ENCODE measurements at places on chromosomes 13 and 19.

DNA sequence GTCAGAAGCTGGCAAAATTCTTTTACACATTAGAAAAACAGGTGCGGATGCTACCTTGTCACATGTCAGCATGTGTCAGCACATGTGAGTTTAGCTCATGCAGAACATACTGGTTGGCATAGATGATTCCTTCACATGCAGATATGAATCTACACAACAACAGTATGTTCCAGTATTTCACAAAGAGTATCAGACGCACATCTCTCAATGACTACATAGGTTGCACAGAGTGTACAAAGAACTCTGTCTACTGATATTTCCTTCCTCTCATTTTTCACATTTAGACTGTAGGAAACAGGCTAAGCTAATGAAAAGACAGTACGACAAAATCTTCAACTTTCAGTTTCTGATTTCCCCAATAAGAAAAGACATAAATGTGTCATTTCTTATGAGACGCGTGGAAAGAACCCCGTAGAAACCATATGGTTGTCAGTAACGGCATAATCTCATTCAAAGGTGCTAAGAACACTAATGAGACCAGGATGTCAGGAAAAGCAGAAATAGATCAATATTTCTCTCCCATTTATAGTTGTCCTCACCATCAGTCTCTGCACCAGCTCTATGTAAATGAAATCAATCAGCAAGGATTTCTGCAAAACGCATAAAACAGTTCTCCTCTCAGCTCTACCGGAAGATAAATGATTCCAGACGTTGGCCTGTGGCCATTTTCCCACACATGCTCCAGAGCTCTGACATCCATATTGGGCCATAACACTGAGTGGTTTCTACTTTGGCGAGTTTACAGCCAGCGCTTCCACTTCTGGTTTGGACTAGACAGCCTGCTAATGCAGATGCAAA is 81.2 kb downstream of the STARD13 start:
- DNase-seq = no peak

DNA sequence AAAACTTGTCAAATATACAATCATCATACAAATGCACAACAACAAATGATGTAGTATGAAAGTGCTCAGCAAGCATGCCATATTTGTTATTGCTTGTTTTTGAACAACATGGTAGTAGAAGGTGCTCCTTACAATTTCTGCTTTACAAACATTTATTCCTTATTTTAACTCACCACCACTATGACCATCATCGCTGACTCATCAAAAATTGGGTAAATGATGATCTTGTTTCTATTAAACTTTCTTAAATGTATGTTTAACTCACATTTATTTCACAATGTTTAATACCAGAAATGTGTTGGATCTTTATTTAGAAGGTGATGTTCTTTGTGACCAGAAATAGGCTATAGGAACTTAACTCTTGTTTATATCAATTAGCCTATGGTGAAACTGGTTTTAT is 45.5 kb downstream of the KCNRG start:
- no peak for DNase-seq

DNA sequence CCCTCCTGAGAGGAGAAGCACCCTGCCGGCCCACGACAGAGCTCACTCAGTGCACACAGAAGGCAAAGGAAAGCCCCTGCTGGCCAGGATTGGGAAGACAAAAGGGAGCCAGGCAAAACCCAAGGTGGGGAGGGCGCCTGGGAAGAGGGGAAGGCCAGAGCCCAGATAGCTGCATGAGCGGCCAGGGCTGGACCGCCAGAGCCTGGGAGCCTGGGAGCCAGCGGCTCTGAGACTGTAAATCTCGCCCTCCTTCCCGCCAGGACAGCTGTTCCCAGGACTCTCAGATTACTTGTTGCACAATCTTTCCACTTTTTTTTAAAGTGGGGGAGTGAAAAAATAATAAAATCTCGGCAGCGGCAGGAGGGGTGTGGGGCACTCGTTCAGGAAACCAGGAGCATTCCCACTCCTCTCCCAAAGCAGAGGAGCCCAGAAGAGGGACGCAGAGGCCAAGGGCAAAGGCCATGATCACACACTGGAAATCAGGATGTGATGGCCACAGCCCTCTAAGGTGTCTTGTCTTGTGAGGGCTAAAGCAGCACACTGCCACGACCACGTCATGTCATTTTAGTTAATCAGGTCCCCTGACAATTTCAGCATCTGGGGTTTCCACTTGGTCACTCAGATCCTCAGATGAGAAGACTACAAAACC is 19.6 kb upstream of the EPHX3 start:
- no peak for DNase-seq

DNA sequence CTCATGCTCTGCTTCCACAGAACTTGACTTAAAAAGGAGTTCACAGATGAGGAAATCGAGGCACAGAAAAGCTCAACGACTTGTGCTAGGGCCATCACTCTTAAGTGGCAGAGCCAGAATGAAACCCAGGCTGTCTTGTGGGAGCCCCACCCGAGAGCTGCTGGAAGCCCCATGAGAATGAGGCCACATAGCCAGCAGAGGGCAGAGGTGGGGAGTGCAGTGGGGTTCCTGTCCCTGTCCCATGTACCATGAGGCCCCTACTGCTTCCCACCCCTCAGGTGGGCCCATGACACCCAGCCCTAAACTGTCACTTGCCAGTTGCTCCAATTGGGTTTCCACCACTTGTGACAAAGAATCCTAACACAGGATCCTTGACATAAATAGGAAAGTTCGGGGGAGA is 175.9 kb downstream of the IRS2 start:
- DNase-seq = peak; percentile 14

DNA sequence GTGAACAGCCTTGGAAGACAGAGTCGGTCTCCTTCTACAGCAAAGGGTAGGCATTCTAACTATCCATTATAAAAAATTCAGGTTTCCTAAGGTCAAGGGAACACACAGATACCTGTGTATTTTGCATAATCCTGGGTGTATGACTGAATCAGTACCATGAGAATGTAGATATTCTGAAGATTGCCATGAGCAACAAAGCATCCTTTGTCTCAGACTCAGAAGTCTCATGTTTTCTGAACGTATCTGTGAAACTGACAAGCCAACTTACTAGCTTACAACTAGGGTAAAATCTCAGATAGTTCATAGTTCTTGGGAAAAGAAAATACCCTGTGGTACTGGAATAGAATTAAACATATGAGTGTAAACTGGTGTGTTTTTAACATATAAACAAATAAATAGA is 6.5 kb downstream of the ZNF566 start:
- DNase-seq = no peak

DNA sequence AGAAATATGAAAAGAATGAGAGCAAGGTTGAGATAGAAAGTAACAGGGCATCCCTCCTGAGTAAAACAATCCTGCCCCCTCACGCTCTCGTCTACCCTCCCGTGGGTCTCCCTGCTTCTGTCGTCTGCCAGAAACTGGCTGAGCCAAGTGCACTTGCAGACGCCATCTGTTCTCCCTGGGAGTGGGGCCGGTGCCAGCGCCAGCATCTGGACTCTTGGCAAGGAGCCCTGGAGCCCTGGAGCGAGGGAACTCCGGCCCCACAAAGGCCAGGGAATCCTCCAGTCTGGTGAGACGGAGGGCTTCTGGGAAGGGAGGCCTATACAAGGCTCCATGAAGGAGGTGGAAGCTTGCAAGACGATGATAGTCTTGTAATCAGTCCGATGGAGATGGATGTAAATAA is 2.3 kb upstream of the TMEM91 start:
- no peak for DNase-seq

- DNase-seq = no peak
Observed at GRCh38 chr13:102035969-102036368, 365.9 kb downstream of the FGF14 start.

DNA sequence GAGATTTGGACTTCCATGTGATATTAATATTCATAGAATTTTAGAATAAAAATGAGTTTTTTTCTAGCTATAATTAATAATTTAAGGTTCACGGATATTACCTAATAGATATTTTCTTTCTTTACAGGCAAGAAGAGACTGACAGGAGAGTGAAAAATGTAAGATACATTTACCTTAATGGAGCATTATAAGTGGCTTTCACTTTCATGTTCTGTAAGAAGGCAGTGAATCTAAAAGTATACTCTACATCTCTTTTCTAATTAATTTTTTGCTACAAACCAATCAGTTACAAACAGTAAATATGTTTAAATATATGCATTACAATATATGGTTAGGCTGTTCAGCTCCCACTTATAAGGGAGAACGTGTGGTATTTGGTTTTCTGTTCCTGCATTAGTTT is 159.1 kb downstream of the LMO7 start:
- no peak for DNase-seq

- DNase-seq = no peak
Observed at GRCh38 chr13:110882972-110883371, 31.9 kb downstream of the ANKRD10 start.

DNA sequence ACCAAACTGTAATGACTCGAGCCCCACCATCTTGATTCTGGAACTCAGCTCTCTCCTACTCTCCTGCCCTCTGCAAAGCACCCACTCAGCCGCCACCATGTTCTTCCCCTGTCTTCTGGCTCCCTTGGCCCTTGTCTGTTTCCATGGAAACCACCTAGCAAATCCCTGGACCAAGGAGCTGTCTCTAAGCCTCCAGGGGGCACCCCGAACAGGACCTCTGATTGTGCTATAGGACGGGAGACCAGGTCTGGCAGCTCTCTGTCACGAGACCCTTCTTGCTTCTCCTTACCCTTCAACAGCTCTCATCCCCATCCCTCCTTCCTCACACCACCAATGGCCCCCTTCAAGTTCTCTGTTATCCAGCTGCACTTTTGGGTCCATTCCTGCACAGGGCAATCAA is 277.7 kb upstream of the ZNF507 start:
- DNase-seq = no peak

GRCh38 chr13:40058757-40059236 is 403.3 kb downstream of the COG6 start:
- DNase-seq = no peak

DNA sequence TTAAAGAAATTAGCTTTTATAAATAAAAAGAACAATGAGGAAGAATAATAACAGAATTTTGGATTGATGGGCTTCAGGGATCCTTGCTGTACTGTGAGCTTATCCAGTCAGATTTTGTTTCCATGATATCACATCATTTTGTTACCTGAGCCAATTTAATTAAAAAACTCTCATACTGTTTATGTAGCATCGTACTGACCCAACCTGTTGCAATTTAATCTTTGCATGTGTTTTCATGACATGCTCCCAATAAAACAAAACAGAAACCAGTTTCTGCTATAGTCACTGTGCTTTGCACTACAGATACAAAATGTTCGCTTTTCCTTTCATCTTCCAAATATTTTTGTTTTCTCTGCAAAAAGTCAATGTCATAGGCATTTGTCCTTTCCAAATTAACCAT is 109.7 kb upstream of the RNF113B start:
- DNase-seq = no peak

DNA sequence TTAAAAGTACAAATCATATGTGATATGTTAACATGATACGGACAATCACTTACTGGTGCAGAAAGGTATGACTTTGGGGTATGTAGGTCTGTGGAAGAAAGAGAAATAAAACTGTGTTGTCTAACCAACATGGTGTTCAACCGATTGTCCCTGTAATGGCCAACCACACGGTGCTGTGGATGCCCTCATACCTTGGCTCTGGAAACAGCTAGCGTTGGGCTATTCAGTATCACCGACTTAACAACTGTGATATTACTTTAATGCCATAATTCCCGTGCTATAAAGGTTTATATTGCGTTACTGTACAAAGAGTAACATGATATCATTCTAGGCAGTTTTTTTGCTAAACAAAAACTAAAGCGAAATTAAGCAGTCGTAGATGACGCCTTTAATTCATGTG is 448.3 kb downstream of the EFNB2 start:
- DNase-seq = no peak

DNA sequence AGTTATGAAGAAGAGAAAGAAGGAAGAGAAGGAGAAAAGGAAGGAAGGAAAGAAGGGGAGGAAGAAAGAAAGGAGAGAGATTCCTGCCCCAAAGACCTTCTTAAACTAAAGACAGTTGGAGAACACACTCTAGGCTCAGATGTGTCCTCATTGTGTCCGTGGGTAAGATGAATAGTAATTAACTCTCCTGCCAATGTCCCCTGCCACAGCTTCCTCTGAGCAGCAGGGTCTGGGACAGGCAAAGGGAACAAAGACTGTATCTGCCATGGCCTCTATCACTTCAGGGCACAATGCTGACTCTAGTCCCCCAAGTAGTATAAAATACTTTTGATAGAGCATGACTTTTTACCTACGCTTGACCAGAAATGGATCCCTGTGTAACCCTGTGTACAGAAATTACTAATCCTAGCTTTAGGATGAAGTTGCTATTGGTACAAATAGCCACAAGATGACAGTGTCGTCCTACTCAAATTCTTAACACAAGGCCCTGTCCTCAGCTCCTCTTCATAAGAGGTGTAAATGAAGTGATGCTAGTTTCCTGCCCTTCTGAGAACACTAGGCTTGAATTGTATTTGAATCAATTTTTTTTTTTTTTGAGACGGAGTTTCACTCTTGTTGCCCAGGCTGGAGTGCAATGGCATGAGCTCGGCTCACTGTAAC is 186.2 kb upstream of the GPR12 start:
- no peak for DNase-seq

- DNase-seq = no peak
Observed at GRCh38 chr13:29099781-29100406, 279.8 kb downstream of the MTUS2 start.

GRCh38 chr13:53562419-53562818 is 533.8 kb downstream of the OLFM4 start:
- no peak for DNase-seq

DNA sequence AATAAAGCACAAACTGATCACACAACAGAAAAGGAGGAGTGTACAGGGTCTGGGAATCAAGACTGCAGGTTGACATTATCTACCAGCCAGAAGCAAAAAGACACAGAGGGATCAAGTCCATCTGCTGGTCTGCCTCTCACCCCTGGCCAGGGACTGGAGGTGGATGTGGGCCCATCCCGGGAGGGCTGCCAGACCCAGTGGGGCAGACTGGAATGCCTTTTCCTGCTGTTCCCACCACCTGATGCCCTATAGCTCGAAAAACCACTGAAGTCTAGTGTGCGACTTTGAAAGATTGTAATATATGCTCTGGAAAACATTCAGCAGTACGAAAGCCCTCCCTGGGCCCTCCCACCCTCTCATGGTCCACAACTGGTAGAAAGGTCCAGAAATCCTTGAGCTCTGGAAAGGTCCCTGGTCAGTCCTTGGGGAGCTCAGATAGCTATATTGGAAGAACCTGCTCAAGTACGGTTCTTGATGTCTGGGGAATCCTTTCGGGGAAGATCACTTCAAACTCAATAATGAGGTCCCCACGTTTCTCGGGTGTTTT is 2.6 kb downstream of the DNAJB1 start:
- no peak for DNase-seq

DNA sequence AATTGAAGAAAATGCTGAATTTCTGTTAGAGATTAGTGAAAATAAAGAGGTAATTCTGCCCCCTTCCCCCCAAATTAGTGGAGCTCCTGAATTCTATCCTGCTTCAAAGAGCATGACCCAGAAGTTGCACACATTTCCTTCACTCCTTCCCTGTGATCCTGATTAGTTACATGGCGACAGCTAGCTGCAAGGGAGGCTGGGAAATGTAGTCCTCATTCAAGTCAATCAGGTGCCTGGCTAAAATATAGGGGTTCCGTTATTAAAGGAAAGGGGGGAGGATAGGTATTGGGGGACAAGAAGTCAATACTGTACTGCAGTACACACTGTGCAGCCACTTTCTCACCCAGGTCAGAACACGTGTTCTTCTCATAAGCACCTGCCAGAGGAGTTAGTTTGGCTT is 65.8 kb downstream of the SIPA1L3 start:
- DNase-seq = no peak
